ENCODE measurements at places on chromosomes 6 and 20.

DNA sequence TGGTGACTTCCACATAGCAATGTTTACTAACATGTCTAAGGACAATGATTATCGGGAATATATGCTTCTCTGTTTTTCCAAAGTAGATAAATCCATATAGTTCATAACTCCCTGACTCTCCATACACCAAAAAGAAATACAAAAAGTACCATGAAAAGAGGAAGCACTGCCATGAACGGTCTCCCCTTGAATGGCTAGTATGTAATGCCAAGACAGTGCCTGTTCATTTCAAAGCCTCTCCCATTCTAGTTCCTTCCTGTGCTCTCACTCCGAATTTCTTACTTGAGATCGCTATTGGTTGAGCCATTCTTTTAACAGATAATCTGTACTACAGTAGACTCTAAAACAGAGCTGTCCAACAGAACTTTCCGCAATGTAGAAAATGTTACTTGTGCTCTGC, 54.8 kb upstream of the EDN1 start:
- DNase-seq, result no peak

GRCh38 chr6:96466147-96466863, 55.3 kb upstream of the UFL1 start:
- no peak for DNase-seq

DNA sequence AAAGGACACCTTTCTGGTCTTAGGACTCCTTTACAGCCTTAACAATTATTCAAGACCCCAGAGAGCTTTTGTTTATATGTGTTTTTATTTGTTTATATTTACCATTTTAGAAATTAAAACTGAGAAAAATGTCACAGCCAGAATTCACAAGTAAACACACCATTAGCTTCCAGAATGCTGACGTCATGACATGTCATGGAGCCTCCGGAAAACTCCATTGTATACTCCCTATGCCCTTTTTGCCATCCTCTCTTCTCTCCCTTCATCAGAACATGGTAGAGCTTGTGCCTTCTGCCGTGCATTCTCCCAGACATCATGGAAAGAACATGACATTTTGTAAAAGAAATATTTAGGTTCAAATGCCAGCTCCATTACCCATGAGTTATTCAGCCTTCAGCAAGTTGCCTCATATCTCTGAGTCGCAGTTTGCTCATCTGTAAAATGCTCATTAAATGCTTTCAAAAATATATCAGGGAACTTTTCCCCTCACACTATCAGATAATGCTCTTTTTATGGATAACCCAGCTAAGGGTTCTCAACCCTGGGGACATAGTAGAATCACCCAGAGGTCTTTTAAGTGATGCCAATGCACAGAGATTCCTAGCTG, 27.8 kb downstream of the TNFAIP3 start:
- no peak for DNase-seq

DNA sequence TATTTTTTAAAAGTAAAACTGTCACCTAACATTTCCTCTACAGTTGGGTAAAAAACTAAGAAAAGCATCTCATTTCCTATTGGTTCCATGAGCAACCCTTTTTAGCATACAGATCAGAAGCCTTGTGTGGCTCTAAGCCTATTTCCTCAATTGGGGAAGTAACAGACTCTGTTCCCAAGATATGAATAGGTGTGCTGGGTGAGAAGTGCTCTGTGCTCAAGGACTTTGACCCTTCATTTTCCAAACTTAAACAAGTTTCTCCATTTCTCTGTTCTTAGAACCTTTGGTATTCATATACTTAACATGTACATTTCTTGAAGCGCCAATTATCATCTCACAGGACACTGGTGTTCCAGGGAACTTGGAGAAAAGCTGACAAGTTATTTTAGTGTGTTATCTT, 24.1 kb downstream of the CARMIL1 start:
- DNase-seq, result no peak

GRCh38 chr6:24064106-24064505, 61.9 kb upstream of the NRSN1 start:
- no peak for DNase-seq

DNA sequence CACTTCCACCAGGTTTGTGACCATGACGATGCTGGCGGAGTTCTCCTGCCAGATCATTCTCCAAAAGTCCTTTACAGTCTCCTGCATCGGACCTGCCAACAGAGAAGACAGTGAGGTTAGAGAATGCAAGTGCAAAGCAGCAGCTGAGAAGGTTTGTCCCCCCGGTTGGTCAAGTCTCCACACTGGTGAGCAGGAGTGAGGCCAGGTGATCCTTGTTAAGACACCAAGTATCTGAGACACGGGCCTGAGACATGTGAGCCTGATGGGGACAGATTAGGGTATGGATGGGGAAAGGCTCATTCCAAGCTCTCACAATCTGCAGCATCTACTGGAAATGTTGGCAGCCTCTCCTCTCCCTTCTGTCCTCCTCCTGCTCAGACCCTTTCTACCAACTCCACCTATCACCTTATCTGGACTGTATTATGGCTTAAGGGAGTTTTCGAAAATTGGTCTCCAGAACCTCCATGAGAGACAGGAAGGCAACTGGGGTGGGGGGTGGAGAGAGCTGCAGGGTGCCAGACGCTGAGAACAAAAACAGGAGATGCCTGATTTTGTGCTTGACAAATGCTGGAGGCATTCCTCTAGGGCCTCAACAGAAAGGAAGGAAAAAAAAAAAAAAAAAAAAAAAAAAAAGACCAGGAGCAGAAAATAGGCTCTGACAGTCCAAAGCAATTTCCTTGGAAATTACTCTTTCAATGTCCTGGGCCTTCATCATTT, 500.4 kb upstream of the CHD6 start:
- DNase-seq, result no peak

GRCh38 chr6:144477856-144478255, 192.7 kb downstream of the UTRN start:
- no peak for DNase-seq

GRCh38 chr6:160162030-160162566, 40.5 kb downstream of the SLC22A1 start:
- DNase-seq, result no peak

DNA sequence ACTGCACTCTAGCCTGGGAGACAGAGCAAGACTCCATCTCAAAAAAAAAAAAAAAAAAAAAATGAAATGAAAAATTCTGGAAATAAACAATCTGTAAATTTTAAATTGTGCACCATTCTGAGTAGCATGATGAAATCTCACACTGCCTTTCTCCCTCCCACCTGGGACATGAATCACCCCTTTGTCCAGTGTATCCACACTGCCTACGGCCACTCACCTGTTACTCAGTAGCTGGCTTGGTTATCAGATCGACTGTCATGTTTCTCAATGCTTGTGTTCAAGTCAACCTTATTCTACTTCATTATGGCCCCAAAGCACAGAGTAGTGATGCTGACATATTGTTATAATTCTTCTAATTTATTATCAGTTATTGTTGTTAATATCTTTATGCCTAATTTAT, 58.7 kb upstream of the MTHFD1L start:
- DNase-seq, result no peak

DNA sequence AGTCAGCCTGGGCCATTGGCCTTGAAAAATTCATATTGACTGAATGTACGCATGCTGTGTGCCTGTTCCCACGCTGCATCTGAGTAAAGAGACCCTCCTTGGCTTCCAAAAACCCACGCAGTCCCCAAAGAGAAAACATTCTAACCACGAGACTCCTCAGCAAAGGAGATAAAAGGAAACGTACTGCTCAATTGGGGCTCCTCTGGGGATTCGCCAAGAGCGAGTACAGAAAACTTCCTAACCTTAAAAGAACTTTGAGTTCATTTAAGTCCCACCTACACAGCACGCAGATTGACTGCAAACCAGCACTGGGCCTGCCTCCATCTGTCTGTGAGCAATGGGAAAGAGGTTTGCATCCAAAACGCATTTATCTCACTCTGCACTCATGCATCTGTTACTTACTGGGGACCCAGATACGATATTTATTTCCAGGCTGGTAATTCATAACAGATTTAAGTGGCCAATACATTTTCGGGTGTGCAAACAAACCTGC, 505.9 kb upstream of the CHD6 start:
- DNase-seq, result no peak

DNA sequence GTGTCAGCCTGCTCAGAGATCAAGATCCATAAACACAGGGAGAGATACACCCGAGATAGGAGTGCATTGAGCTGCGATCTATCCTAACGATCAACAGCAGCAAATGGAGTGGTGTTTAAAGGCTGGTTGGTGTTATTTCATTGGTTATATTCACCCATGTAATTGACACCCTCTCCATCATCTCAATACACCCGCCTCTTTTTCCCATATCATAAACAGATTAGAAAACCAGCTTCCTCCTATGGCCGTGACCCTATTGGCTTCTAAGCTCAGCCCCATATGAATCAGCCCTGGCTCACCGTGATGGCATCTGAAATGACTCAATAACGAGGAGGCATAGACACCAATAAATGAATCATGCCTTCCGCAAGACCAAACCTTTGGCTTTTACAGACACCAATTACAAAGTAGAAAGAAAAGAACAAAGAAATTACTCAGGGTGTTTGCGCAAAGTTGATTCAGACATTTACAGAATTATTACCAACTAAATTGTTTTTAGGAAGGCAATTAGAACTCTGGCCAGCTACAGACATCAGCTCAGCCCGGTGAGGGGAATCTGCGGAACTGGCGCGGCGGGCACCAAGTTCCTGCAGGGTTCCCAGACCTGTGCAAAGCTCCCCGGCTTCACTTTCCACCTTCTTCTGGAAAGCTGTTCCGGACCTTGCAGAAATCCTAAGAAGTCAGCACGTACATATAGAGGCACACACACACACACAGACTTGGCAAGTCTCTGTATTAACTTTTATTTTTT, 11.5 kb downstream of the PMEPA1 start:
- no peak for DNase-seq

DNA sequence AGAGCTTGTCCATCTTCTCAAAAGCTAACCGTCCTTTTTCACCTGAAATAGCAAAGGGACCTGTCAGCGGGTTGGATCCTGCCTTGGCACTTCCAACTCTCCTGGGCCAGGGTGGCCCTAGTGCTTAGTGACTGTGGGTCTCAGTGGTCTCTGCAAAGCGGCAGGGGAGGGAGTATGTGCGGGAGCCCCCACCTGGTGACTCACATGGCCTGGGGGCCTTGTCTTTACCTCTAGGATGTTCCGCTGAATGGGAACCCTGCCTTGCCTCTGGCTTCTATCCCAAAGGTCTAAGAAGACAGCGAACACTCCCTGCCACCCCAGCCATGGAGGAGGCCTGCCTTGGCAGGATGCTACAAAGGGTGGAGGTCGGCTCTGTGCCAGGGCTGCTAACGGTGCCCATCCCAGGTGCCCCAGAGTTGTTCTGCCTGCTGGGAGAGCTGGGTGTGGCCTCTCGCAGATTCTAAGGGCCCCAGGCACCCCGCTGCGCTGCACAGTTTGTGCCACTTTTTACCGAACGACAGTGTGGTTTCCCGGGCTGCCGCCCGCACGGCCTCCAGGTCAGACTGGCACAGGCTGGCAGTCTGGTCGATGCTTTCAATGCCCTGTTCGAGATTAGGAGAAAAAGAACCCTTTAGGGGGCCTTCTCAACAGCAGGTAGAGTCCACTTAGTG, 77.2 kb downstream of the PTPN1 start:
- no peak for DNase-seq

GRCh38 chr6:15263780-15264374, 18.0 kb downstream of the JARID2 start:
- DNase-seq, result no peak

GRCh38 chr6:139846538-139847456, 472.3 kb upstream of the CITED2 start:
- no peak for DNase-seq

GRCh38 chr6:68778356-68779020, 143.4 kb downstream of the ADGRB3 start:
- DNase-seq, result no peak

GRCh38 chr20:14928083-14928482, 590.7 kb upstream of the FLRT3 start:
- DNase-seq, result no peak

DNA sequence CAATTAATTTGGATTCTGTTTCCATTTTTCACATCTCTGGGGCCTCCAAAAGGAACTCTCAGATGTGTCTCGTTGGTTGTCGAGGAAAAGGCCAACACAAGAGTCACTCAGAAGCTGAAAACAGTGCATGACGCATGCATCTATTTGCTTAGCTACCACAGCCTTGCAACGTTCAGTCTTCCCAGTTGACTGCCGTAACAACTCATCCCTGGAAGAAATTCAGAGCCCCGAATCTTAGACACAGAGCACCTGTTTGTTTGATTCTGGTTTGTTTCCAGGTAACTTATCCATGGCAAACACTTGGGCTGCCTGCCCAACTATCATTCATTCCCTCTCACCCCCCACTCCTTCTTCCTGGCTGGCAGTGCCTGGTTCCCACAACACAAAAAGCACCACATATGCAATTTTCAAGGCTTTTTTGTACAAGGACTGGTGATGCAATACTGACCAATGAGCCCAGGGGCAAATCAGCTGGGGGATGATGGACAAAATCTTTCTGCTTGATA, 60.5 kb downstream of the ZMYND8 start:
- DNase-seq, result no peak

All from GM12891 (cell line).